ENCODE measurements at places on chromosomes 5 and 9.
A peak's percentile ranks its signal among the peaks of the same experiment; 100 is the strongest.

- DNase-seq = no peak
Measured at GRCh38 chr5:36089989-36090388, 23.3 kb upstream of the UGT3A2 start.

DNA sequence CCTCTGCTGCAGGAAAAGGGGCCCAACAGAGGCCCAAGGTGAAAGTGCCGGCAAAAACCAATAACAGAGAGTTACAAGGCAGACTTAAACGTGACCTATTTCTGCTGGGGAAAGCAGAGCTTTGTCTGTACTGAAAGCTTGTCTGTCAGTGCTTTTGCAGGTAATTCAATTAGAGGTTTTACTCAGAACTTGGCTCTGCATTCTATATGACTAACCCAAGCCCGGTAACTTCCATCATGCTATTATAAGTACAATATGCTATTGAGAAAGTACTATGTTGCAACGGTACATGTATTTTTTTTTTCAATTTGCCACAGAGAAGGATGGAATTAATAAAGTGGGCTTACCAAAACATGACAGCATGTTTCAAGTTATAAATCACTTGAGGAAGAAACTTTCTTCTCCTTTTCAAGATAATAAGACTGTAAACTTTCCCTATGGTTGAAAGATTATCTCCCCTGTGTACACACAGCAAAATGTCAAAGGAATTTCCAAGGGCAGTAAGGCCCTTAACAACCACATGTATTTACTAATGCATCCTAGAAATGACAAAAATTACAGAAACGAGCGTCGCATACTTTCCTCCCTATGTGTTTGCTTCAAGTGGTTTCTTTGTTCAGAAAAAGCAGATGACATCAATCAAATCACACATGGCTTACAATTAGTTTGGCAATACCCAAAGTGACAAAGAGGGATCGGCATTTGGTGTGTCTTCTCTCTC, 282.4 kb downstream of the EFNA5 start:
- DNase-seq = no peak

GRCh38 chr5:154189819-154190594, 526 bp upstream of the GALNT10 start:
- DNase-seq = peak; percentile 82

DNA sequence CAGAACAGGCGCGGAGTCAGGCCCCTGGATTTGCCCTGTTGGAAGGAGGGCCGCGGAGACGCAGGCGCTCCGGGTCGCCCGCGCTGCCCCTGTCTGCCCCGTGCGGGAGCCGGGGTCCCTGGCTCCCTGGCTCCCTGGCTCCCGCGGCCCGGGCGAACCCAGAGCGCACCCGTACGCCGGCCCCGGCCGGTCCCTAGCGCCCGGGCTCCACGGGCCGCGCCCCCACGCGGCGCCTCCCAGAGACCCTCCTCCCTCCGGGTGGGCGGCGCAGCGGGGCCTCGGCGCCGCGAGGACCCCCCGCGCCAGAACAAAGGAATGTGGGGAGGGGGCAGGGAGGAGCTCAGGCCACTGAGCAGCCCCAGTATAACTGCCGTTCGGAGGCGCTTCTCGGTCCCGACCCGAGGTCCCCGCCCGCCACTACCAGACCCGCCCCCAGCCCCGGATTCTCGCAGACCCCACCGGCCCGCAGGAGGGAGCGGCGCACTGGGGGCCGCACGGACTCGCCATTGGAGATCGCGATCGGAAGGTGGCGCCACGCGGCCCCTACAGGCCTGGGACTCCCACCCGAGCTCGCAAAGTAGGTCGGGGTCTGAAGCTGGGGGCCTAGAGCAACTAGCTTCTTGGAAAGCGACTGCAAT, 2.4 kb downstream of the NFIL3 start:
- no peak for DNase-seq

DNA sequence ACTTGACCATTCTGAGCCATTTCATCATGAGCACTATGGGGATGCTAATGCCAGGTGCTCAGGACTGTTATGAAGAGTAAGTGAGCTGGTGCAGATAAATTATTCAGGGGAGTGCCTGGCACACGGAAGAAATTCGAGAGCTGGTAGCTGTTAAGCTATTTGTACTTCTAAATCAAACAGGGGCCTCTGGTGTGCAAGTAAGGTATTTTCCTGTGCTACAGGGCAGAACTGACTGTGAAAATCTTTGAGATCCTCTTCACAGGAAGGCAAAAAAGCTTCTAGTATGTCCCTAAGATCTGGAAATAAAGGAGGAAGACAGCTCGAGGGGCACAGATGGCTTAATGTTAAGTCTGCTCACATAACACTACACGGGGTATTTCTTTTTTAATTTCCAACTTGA, 106.3 kb upstream of the SPOCK1 start:
- DNase-seq = no peak

DNA sequence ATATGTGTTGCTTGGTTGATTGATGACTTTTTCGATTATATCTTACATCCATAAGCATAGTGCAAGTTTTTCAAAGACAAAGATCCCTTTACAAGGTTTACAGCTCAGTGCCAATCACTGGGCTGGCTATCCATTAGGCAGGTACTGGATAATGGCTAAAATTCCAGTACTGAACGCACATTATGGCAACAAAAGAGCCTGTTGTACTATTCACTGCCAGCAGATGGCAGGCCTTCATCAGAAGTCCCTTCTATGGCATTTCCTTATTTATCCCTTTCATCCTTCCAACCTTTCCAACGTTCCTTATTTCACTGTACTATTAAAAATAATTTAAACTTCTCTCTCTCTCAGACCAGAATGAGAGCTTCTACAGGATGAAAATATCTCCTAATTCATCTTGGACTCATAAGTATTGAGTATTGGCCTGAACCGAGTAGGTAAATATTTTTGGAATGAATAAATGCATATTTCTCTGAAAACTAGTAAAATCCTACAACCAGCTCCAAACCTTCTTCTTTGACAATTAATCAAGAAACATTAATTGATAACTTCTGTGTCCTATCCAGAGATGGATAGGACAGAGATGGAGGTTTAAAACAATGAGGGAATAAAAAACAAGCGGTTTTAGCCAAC, 6.7 kb upstream of the WNT8A start:
- no peak for DNase-seq

DNA sequence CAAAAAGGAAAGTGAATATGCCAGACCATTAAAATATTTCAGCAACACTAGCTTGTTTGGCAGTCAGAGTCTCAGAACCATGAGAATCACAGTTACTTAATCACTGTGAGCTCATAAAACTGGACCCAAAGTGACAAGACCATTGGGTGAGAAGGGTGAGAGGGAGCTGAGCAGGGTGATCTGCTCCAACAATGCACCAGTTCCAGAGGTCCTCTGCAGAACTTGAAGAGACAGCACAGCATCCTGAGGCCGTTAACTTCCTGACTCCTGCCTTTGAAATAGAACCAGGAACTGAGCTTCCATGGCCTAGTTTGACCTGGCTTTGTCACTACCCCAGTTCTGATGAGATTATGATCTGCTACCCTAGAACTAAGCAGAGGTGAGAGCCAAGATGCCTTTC, 57.4 kb downstream of the NFIB start:
- DNase-seq = no peak

GRCh38 chr9:113454914-113455761, 8.4 kb upstream of the RGS3 start:
- no peak for DNase-seq

DNA sequence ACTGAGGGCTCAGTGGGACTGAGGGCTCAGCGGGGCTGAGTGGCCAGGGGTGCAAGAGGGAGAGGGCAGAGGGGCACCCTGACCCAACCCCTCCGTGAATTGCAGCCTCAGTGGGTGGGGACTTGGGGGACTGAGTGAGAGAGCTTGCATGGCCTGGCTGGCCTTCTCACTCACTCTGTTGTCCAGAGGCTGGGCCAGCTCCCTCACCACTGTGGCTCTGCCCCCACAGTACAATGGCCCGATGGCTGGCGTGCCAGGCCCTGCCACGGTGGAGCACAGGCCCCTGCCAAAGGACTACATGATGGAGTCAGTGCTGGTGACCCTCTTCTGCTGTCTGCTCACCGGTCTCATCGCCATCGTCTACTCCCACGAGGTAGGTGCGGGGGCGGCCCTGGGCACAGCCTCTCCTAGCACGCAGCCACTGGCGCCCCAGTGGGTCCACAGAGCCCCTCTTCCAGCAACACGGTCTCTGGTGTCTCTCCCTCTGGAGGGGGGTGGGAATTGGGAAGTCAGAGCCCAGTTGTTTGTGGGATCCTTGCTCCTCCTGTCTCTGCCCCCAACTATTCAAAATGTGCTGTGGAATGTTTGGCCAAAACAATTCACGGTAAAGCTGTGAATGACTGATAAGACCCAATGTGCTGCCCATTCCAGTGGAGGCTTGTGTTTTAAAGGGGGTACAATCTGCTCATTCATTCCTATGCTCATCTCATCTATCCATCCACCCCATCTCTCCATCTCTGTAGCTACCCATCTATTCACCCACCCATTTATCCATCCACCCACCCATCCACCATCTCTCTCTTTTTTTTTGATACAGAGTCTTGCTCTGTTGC, 10.7 kb downstream of the PRRT1B start:
- DNase-seq = no peak

DNA sequence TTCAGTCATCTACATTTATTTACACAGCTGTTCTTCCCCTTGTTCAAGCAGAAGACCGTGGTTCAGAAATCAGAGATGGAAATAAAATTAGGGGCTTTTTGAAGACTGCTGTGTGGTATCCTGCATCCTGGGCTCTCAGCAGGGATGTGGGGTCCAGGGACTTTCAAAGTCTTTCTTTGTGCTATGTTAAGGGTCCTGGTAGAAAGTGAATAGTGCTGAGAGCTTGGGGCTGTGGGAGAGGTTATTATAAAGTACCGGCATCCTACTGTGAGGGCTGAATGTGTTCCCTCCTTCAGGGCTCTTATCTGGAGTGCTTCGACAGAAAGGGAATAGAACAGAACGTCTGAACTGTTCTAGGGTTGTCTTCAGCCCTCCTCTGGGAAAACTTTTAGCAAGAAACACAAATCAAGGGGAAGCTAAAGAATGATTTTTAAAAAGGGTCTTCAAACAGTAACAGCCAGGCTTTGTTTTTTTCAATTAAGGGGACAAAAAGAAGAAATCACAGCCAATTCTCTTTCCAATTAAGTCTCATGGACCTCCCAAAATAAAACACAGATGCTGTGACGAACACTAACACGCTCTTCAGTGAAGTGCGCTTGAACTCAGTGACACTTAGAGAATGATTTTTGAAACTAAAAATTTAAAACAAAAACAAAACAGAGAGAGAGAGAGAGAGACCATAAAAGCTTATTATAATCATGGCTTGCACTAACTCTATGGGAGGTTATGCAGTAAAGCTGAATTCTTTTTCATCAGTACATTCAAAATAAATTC, 15.7 kb upstream of the SLC1A3 start:
- no peak for DNase-seq

DNA sequence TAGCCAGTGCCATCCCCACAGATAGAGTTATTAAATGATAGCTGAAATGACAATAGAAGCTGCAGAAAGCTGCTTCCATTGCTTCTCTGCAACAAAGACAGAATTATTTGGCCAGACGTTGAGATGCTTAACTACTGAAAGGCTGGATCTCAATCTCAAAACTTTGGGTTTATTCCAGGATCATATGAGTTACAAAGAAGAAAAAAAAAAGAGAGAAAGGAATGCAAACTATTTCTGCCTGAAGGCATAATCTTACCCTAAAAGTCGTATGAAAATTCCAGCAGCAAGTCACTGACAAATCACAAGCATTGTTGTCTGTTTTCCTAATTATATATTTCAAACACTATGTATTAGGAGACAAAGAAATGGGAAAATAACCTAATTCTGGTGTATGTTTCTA, 12.8 kb upstream of the TYRP1 start:
- DNase-seq = no peak

DNA sequence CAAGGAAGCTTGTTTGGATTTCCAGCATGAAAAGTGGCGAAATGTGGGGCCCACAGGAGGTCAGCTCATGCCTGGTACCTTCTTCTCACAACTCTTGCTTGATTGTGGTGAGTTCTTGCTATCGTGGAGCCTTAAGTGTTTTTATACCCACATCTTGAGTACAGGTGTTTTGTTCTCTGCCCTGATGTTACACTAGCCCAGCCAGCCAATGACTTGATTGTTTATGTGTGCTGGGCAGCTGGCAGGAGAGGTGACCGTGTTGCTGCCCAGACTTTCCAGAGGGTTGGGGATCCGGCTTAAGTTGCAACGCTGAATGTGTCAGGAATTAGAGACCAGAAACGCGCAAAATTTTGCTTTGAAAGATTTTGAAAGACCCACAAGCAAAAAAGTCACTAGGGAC, 24.0 kb upstream of the TPPP start:
- no peak for DNase-seq

DNA sequence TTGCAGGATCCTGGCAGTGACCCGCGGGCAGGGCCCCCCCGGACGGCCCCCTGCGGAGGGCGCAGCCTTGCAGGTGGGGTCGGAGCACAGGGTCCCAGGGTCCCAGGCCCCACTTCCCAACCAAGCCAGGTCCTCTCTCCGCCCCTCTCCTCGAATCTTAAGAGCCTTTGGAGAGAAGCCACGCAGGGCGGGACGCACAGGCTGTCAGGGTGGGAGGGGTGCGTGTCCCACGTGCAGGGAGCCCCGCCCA, 18.4 kb upstream of the EGFL7 start:
- DNase-seq = no peak

GRCh38 chr9:899440-900184, 58.1 kb downstream of the DMRT1 start:
- peak; percentile 12 for DNase-seq

DNA sequence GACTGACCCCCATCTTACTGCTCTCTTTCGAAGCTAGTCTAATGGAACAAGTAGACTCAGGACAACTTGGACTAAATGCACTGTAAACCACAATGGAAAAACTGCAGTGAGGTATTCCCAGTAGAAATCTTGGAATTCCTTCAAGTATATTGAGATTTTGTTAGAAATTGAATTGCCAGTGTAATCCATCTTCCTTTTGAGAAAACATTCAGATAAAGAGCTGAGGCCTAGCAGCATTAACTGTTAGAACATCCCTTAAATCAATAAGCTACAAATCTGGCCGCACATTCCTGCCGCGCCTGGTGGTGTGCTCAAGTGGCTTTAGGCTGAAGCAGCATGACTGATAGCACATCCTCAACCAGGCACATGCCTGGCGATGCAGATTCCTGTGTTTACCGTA, 29.3 kb downstream of the PPIC start:
- no peak for DNase-seq

DNA sequence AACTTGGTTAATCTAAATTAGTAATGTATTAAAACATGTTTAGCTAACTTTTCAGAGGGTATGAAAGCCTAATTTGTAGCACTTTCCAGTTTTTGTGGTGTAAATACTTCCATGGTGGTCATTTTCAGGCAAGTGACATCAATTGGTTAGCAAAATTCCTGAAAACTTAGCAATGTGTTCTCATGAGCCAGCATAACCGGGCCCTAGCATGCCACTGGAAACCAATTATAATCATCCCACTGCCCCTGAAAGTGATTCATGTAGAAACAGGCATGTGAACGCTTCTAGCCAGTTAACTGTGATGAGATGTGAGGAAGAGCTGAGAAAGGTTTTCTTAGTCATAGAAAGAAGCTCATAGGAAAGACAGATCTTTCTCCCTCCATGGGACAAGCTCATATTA, 417.2 kb downstream of the TLR4 start:
- no peak for DNase-seq

GRCh38 chr5:31361234-31361633, 167.7 kb downstream of the CDH6 start:
- DNase-seq = no peak

- DNase-seq = no peak
Measured at GRCh38 chr5:29203049-29203448, 1990.4 kb upstream of the CDH6 start.

- DNase-seq = no peak
Measured at GRCh38 chr5:156835905-156836304, 14.2 kb upstream of the PPP1R2B start.

GRCh38 chr5:98772415-98773213, 849 bp upstream of the RGMB start:
- DNase-seq = peak; percentile 23

GRCh38 chr9:97474372-97474925, 27.0 kb upstream of the TMOD1 start:
- no peak for DNase-seq

Measured in GM12891 (cell line).